Activated T-cell treated with anti-CD3 and anti-CD28 coated beads, Interleukin-2, amount 50 U/mL, for 72 hours (primary cell): ENCODE measurements at places on chromosomes 3 and 15. TPM values are rescaled to one million over a fixed set of nuclear protein-coding genes. Genes with fewer than 3 reads are reported as not detected.

DNA sequence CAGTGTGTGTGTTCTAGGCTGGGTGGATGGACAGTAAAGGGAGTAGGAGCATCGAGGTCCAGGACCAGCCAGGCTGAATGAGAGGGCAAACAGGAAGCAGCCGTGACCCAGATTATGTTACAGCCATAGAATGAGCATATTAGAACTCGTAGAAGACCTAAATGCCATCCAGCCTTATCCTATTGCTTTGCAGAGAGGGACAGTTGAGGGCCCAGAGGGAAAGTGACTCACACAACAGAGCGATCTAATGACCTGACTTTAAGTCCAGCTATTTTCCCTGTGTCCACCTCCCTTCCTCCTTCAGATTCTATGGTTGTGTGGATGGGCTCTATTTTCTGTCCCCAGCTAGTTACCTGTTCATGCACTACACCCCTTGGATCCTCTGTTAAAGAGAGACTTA is 634.1 kb upstream of the TBL1XR1 start:
- no peak for DNase-seq

DNA sequence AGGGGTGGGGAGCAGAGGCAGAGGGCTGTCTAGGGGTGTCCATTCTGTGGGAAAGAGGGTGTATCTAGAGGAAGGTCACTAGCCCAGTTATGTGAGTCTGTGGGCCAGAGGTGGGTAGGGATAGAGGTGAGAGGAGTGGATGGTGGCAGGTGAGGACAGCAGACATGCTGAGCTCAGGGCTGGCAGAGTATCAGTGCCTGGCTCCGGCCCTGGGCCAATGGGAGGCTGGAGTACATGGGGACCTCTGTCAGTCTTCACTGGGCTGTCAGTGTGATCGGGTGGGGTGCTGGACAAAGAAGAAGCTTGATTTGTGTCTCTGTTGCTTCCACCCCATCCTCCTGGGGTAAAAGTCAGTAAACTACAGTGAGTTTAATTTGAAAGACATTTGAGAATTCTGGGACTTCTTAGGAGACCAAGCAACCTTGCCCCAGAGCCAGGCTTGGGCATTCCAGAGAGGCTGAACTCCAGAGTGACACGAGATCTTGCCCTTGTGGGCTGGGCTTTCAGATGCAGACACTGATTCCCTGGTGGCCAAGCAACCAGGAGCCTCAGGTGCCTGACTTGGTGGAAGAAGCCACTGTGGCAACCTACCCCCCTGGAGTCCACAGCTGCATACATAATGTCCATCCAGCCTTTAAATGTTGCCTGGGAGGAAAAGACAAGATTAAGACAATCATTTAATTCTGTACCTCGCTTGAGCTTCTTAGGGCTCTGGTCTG is 60.7 kb downstream of the EXOG start:
- DNase-seq, result no peak

- no peak for DNase-seq
These were observed 40.5 kb downstream of the STT3B start for GRCh38 chr3:31573036-31573779.

The TNFSF10 gene
- 30.3 TPM for total RNA-seq

DNA sequence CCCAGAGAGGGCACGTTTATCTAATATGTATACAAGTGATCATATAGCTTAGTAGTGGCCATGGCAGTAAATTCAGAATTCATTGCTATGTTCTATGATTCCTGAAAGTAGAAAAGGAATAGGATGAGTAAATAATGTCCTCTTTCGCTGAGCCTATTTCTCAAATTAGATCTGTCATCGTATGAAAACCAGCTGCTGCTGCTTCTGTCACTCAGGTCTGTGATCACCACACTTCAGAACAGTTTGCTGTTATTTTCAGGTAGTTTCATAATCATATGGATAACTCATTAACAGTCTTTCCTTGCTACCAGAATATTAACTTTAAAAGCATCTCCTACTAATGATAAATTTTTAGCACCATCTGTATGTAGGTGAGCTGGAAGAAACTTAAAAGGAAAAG is 289.1 kb upstream of the AZI2 start:
- DNase-seq, result no peak

The CCDC54 gene
- total RNA-seq, result not detected

GRCh38 chr15:85116925-85117646 is 135.4 kb downstream of the PDE8A start:
- no peak for DNase-seq

The PTPRG gene
- 1.3 TPM for total RNA-seq

GRCh38 chr3:189041482-189042090 is 130.2 kb upstream of the TPRG1 start:
- peak; percentile 81 for DNase-seq

The PCOLCE2 gene
- not detected for total RNA-seq

DNA sequence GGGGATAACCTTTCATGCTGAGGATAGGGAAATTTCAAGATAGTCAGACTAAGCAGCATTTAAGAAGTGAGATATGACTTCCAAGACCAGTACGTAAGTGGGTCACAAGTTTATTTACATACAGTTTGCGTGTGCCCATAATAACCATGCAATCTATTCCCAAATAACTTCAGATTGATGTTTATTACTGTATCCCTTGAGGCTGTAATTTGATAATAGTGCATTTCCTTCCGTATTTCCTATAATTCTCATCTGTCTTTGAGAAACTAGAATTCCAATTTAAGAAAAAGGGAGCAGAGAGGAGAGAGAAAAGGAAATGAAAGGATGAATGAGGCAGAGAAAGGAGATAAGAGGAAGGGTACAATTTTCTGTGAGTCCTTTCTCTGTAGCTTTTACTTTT is 1073.1 kb downstream of the EPHA3 start:
- no peak for DNase-seq

DNA sequence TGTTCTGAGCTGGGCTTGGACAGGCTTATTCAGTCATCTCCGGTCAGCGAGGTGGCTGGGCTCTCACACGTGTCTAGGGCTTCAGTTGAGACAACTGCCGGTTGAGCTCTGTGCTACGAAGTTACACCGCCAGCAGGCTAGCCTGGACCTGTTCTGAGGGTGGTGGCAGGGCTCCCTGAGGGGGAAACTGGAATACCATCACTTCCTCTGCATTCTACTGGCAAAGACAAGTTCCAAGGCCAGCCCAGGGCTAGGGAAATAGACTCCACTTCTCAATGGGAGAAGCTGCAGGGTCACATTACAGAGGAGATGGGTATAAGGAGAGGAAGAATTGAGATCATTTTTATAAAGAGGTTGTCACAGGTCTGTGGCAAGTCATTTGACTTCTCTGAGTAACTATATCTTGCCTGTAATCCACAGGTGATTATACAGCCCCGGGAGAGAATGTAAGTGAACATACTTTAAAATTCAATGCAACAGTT is 106.8 kb upstream of the IL12A start:
- DNase-seq, result no peak

DNA sequence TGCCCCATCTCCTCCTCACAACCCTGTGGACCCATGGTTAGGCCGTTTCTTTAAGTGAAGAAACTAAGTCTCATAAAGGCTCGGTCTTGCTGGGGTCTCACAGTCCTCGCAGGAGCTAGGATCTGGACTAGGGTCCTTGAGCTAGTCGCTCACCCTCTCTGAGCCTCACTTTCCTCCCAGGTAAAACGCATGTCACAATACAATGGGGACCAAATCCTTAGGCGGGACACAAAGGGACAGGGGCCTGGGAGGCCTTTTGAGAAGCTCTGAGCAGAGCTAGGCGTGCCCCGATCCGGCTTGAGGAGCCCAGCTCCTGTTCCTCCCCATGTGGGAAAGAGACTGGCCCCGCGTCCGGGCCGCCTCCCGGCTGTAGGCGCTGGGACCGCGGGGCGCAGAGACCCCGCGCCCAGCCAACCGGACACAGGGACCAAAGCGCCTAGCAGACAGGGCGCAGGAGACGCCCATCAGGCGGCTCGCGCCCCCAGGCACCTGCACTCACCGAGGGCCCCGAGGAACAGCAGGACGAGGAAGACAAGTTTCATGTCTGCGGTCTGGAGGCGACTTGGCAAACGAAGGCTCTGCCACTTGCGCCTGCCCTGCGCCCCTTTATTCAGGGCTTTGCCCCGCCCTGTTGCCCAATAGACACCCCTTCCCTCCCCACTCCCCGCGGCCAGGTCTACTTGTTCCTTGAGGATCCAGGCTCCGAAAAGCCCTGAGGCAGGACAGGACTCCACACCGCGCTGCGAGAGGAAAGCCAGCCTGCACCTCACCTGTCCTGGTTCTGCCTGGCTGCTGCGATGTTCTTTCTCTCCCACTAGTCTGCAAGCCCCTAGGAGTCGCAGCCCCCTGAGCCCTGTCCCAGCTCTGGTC is at the start of gene LTF:
Gene LTF (minus strand): TSS at position 580 of the 870 bp plus-strand sequence. CDS start 38 bp downstream, at position 542.
- DNase-seq, result no peak

The REC114 gene
- not detected for total RNA-seq

- no peak for DNase-seq
These were observed 1.8 kb upstream of the YEATS2 start for GRCh38 chr3:183695569-183696364.

The MORF4L1 gene
- 170 TPM for total RNA-seq

The DZIP1L gene
- total RNA-seq, result 0.23 TPM

GRCh38 chr3:177642804-177643125 is 445.5 kb upstream of the TBL1XR1 start:
- DNase-seq, result no peak

DNA sequence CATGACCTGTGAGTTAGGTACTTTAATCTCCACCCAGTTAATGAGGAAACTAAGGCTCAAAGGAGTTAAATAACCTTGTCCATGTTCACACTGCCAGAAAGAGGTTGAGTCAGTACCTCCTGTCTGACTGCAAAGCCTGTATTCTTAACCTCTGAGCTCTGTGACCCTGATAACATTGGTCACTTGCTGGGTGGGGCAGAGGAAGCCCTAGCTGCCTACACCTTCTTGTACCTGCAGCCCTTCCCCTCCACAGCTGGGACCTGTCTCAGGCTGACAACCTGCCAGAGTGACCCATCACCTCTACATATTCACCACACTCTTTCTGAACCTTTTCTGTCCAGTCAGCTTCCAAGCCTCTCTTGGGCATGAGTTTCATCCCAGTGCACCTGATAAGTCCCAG is 106.1 kb upstream of the HES1 start:
- DNase-seq, result no peak

GRCh38 chr3:149969940-149970715 is 567 bp downstream of the PFN2 start:
- peak; percentile 86 for DNase-seq

DNA sequence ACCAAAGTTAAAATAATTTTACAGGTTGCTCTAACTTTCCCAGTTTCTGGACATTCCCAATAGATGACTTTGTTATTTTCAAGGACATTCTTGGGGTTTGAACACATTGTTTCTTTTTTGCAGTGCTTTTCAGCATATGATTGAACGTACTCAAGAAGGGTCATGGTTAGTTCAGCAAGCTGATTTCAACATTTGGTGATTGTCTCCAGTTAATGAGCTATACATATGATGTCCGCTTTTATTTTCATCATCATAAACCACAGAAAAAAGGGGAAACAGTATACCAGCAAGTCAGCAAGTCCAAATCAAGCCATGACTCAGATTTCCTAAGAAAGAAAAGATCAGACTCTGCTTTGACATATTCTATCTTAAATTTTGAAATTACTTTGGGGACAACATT is 69.4 kb downstream of the B3GALNT1 start:
- no peak for DNase-seq
